Left kidney (tissue), 8 donors: ENCODE measurements at places on chromosomes 2 and 18. TPM values are rescaled to one million over a fixed set of nuclear protein-coding genes. Genes with fewer than 3 reads are reported as not detected.

GRCh38 chr2:186477790-186478189 lies 8.3 kb upstream of the ZC3H15 start:
- DNase-seq = no peak

DNA sequence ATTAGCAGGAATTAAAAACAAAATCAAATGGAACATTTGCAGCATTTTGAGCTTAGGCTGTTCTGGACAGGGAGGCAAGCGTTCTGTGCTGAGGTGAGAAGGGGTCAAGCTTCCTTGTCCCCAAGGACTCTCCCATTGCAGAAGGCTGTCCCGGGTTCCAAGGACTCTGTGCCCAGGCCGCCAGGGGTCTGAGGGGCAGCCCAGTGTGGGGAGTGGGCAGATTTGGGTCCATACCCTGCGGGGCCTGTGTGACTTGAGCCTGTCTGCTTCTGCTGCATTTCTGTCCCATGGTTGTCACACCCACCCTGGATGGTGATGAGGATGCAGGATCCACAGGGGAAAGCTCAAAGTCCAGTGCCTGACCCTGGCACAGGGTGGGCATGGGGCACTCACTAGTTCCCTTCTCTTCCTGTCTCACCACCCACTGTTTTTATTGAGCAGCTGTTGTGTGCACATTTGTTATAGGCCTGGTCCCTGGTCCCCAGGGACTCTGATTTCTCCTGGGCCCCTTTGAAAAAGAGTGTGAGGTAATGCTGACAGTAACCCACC lies 211.4 kb upstream of the HS6ST1 start:
- no peak for DNase-seq

- DNase-seq = no peak
Measured at GRCh38 chr2:68100189-68100588, 37.4 kb upstream of the C1D start.

DNA sequence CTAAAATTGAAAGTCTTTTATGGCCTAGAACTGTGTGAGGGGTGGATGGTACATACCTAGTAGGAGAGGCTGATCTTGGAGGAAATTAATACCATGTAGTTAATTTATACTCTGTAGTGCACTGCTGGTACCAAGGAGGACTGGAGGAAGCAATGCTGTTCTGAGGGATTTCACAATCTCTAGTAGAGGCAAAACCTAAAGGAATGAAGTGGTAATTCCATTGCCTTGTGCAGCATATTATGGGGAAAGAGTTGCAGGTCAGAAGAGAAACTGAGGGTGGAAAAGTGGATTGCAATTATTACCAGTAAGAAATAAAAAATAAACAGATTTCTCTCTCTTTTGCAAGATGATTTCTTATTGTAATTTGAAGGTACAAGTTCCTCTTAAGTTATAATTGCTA lies 2.2 kb downstream of the ABI2 start:
- DNase-seq = no peak

GRCh38 chr2:177874686-177875085 lies 197.9 kb downstream of the PDE11A start:
- no peak for DNase-seq

DNA sequence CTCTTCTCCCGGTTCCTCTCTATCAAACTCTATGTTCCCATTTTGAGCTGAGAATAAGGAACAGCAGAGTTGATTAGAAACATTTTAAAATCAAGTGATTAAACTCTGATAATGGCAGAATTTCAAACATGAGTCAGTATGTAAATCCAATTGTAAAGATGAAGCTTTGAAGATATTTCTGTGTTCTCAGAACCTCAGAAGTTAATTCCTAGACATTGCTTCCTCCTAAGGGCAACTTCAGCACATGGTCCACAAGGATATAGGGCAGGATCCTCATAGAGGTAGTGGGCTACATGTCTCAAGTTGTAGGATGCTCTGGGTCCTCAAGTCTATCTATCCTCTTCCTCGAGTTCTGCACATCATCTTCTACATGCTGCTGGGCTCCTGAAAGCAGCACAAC lies 46.3 kb downstream of the QPCT start:
- no peak for DNase-seq

GRCh38 chr2:169258045-169258601 lies 104.2 kb downstream of the LRP2 start:
- DNase-seq = no peak

GRCh38 chr18:72378016-72378415 lies 166.1 kb downstream of the CBLN2 start:
- DNase-seq = no peak

DNA sequence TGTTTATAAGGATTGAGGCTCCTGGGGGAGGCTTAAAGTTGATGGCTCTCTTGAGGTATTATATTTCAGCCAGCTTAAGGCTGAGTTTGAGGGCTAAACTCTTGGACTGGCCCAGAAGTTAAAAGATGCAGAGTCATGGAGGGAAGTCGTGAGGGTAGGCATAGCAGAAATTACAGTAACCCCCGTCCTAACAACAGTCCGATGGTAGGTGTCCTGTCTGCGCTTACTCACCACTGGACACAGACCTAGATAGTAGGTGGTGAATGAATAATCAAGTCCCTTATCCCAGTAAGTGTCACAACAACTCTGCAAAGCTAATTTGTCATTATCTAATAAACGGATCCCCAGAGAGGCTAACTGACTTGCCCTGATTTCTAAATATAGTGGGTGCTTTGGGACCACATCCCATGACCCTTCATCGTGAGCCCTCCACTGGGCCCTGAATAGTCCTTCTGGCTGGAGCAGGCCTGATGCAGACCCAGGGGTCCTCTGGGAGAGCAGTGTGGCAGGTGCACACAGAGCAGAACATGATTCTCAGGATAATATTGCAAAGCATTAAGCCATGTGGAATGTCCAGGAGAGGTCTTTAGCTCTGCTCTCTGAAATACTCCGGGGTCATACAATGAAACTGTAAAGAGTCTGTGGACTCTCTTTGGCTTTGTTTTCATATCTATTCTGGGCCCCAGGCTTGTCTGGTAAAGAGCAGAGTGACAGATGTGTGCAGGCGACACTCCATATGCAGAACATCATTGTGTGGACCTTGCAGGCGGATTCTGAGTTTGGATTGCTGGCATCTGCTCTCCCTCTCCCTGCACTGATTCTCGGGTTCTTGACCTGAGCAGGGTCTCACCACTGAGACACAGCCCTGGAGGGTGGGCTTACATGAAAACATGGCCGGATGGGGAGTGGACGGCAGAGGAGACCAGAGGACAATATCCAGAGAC lies 98.1 kb downstream of the RNF144A start:
- no peak for DNase-seq

Gene LDLRAD4
- 9.7 TPM for polyA plus RNA-seq

Gene TUBA4B
- polyA plus RNA-seq = 0.75 TPM

- DNase-seq = peak; percentile 57
Measured at GRCh38 chr2:42568401-42569115, at the start of gene MTA3. Gene MTA3 (plus strand): TSS chr2:42568632. CDS start chr2:42568746, 114 bp downstream.

Gene IL1F10
- not detected for polyA plus RNA-seq

Gene ABCG8
- polyA plus RNA-seq = 0.88 TPM

GRCh38 chr2:9709539-9710285 lies 78.9 kb upstream of the YWHAQ start:
- DNase-seq = no peak

DNA sequence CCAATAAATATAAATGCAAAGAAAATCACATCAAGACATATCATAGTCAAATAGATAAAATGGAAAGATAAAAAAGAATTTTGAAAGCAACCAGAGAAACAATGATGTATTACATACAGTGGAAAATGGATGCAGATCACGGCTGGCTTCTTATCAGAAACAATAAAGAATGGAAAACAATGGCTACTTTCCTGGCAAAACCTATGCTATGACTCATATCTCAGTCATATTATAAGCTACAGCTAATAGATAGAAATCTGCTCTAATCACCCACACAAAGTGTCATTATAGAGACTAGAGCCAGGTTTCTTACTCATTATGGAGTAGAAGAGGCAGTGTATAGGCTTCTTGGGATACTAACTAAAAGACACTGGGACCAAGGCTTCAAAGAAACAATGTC lies 93.5 kb upstream of the TACR1 start:
- no peak for DNase-seq
